ENCODE measurements at places on chromosomes 5 and 9. TPM values are rescaled to one million over a fixed set of nuclear protein-coding genes. Genes with fewer than 3 reads are reported as not detected.

Gene CORO2A
- 3.4 TPM for total RNA-seq

Gene ARL14EPL
- not detected for total RNA-seq

Gene SCGB3A2
- total RNA-seq = not detected

Gene SPATA31E1
- total RNA-seq = not detected

Gene PPP1R26
- 19.1 TPM for total RNA-seq

Gene CSF2
- total RNA-seq = not detected

Gene NEUROG1
- not detected for total RNA-seq

Gene CDX1
- not detected for total RNA-seq

Gene MSMP
- total RNA-seq = not detected

Gene CCDC180
- 5.1 TPM for total RNA-seq

Gene SLC25A2
- total RNA-seq = 0.79 TPM

Gene TMEM8B
- total RNA-seq = 7.0 TPM

Gene TEX48
- not detected for total RNA-seq

Gene SMIM3
- total RNA-seq = 21.7 TPM

Gene ANKDD1B
- total RNA-seq = 0.68 TPM

Gene RASEF
- 6.9 TPM for total RNA-seq

Gene IFNK
- not detected for total RNA-seq

Gene RAPGEF1
- total RNA-seq = 55.4 TPM

Gene MARCOL
- total RNA-seq = not detected

GRCh38 chr9:17130291-17130690 lies 4.5 kb upstream of the CNTLN start:
- H3K4me1 ChIP-seq = peaks cover 6% of the 10 kb centered on the region
- peaks cover 4% of the 10 kb centered on the region for H3K36me3 ChIP-seq
- H3K27me3 ChIP-seq = no peaks in the 10 kb centered on the region
- no peak for DNase-seq
- no peak overlapping the region for H3K4me3 ChIP-seq

DNA sequence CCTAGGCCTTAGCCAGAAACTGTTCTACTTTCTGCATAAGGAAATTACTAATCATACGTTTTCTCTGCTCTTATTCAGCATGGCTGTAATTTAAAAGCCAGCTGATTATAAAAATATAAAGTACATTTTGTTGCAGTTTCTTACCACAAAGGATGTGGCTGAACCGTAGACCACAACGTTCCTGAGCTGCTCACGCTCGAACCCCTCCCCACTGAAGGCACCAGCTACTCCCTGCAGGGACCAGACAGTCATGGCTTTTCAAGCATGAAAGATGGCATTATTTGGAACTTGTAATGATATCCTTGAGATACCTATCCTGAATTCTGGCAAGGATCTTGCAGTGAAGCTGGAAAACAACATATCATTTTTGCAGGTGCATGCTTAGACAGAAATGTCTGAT lies 91.8 kb upstream of the DMRT1 start:
- peaks cover 8% of the 10 kb centered on the region for H3K4me1 ChIP-seq
- no peaks in the 10 kb centered on the region for H3K27me3 ChIP-seq
- peaks cover 43% of the 10 kb centered on the region for H3K36me3 ChIP-seq
- no peak overlapping the region for H3K4me3 ChIP-seq
- DNase-seq = no peak

GRCh38 chr9:12718482-12719026 lies 25.4 kb downstream of the TYRP1 start:
- no peaks in the 10 kb centered on the region for H3K36me3 ChIP-seq
- H3K4me1 ChIP-seq = peaks cover 30% of the 10 kb centered on the region
- H3K27me3 ChIP-seq = no peaks in the 10 kb centered on the region
- no peak overlapping the region for H3K4me3 ChIP-seq
- no peak overlapping the region for H3K27ac ChIP-seq

DNA sequence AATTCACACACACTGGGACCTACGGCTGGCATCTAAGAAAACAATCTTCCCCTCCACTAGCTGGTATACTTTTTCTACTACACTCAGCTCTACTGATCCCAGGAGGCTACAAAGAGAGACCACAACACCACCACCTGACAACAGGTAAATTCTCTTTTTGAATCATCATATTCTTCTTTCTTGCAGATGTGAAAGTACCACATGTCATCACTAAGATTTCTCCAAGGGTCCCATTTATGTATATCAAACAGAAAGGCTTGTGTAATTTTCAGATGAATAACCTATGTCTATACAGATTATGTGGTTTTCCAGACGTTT lies 25.1 kb downstream of the PUM3 start:
- H3K36me3 ChIP-seq = peaks cover 73% of the 10 kb centered on the region
- DNase-seq = no peak
- no peaks in the 10 kb centered on the region for H3K27me3 ChIP-seq
- H3K4me3 ChIP-seq = no peak overlapping the region
- H3K4me1 ChIP-seq = no peaks in the 10 kb centered on the region

DNA sequence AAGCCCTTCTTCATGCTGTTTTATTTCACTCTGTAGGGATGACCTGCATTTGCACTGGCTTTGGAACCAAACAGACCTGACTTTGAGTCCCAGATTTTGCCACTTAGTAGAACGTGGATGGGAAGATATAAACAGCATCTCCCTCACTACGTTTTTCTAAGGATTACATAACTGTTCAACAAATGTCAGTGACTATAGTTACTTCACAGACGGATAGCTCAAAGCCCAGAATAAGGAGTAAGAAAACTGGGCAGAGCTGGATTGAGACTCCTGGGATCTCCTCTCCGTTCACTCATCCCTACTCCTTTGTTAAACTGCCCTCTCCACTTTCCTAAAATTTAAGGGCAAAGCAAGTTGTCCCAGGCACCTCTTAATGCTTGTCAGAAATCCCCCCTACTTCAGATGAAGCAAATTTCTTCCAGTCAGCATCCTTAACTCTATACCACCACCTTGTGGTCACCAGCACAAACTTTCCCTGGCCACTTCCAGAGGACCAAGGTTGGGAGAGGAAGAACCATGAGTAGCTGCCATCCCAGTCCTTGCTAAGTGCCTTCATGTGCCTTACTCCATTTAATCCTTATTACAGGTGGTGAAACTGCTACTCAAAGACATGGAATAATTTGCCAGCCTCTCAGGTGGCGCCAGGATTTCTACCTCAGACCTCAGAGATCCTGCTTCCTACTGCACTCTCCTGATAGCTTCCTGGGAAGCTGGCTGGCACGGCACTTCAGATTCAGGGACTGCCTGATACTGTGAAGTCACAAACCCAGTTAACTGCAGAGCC lies 38.4 kb downstream of the EGR1 start:
- H3K4me3 ChIP-seq = no peak overlapping the region
- H3K27ac ChIP-seq = no peak overlapping the region
- H3K27me3 ChIP-seq = no peaks in the 10 kb centered on the region
- peak; percentile 86 for DNase-seq
- peaks cover 58% of the 10 kb centered on the region for H3K4me1 ChIP-seq
- peaks cover 35% of the 10 kb centered on the region for H3K36me3 ChIP-seq

GRCh38 chr5:139574641-139575312 lies 13.6 kb downstream of the UBE2D2 start:
- peak; percentile 70 for DNase-seq
- H3K4me1 ChIP-seq = peaks cover 42% of the 10 kb centered on the region
- H3K36me3 ChIP-seq = peaks cover 73% of the 10 kb centered on the region
- no peaks in the 10 kb centered on the region for H3K27me3 ChIP-seq

DNA sequence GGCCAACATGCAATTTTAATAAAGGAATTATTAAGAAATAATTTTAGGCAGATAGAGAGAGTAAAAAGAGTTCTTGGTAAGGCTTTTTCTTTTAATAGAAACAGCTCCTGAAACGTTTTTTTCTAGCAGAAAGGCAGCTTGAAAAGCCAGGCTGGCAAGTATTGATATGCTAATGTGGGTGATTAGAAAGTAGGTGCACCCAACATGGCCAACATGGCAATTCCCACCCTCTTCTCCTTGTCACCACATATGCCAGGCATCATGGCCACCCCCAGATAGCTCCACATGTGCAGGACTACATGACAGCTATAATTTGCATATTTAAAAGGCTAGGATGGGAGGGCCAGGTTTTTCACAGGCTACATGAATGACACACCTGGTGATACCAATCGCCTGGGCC lies 615.2 kb downstream of the PTPRD start:
- H3K36me3 ChIP-seq = no peaks in the 10 kb centered on the region
- H3K4me1 ChIP-seq = no peaks in the 10 kb centered on the region
- H3K27ac ChIP-seq = no peak overlapping the region

DNA sequence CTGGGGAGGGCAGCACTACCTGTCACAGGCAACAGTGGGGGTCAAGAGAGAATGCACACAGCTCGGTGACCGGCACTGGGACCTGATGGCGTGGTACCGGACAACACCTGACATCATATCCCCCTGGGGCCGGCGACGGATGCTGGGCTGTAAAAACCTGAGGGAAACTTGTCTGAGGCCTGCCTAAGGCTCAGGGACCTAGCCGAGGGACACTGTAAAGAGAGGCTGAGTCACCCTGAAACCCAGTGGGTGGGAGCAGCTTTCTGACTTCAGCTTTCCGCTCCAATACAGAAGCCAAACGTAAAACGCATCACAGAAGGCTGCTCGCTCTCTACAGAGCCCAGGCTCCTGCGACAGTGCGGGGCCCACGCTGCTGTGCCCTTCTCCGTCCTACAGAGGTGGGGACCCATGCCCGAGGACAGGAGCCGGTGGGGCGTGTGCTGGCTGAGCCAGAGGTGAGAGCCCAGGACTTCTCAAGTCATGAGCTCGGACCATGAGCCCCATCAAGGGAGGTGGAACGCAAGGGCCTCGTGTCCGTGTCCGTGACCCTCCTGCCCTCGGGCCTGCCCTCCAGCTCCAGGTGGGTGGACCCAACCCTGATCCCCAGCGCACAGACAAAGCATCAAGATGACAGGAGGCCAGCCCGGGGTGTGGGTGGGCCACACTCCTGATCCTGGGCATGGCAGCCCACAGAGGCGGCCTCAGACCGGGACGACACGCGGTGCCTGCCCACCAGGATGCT lies 5.3 kb downstream of the RALGDS start:
- H3K36me3 ChIP-seq = peaks cover 8% of the 10 kb centered on the region
- no peak overlapping the region for H3K27ac ChIP-seq
- H3K4me3 ChIP-seq = no peak overlapping the region

DNA sequence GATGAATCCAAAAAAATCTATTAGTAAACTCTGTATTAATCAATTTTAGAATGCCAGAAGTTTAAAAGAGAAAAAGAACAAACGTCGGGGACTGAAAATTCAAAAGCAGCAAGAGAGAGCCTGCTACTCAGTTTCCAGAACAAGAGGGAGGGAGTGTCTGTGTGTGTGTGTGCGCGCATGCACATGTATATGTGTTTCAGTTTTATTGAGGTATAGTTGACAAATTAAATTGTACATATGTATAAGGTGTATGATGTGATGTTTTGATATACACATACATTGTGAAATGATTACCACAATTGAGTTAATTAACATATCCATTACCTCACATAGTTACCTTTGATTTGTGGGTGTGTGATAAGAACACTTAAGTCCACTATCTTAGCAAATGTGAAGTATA lies 27.6 kb upstream of the GRAMD2B start:
- H3K27me3 ChIP-seq = no peaks in the 10 kb centered on the region
- no peak overlapping the region for H3K4me3 ChIP-seq
- H3K27ac ChIP-seq = no peak overlapping the region
- peaks cover 4% of the 10 kb centered on the region for H3K4me1 ChIP-seq

GRCh38 chr5:140632366-140633020 lies 482 bp downstream of the CD14 start:
- peaks cover 30% of the 10 kb centered on the region for H3K4me1 ChIP-seq
- no peaks in the 10 kb centered on the region for H3K27me3 ChIP-seq
- no peak overlapping the region for H3K27ac ChIP-seq
- H3K36me3 ChIP-seq = peaks cover 8% of the 10 kb centered on the region
- H3K4me3 ChIP-seq = peak overlapping the region; percentile 68
- peak; percentile 85 for DNase-seq

DNA sequence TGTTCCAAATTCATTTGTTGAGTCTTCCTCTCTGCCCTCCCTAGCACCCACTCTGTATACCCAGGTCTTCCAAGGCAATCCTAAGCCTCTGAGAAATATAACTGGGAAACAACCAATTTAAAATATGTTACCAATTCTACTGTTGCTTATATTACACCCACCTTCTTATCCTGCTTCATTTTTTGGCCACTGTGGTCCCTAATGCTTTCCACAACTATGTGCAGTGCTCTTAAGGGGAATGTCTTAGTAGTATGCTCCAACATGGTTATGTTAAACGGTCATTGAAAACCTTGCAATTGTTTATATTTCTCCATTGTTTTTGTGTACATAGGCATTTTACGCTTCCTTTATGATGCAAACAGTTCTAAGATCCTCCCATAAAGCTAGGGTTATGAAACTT lies 273.1 kb upstream of the HAPLN1 start:
- no peaks in the 10 kb centered on the region for H3K36me3 ChIP-seq
- H3K4me3 ChIP-seq = no peak overlapping the region
- DNase-seq = no peak
- no peaks in the 10 kb centered on the region for H3K4me1 ChIP-seq
- no peak overlapping the region for H3K27ac ChIP-seq

GRCh38 chr5:181170237-181170825 lies 22.9 kb downstream of the OR2V2 start:
- peak overlapping the region; percentile 53 for H3K4me3 ChIP-seq
- H3K27ac ChIP-seq = no peak overlapping the region
- DNase-seq = peak; percentile 52
- peaks cover 44% of the 10 kb centered on the region for H3K4me1 ChIP-seq
- H3K27me3 ChIP-seq = no peaks in the 10 kb centered on the region

- no peaks in the 10 kb centered on the region for H3K27me3 ChIP-seq
- H3K4me1 ChIP-seq = peaks cover 7% of the 10 kb centered on the region
- no peak overlapping the region for H3K4me3 ChIP-seq
- H3K36me3 ChIP-seq = no peaks in the 10 kb centered on the region
- DNase-seq = no peak
- H3K27ac ChIP-seq = no peak overlapping the region
These were observed 3.1 kb downstream of the ANGPTL2 start for GRCh38 chr9:127119320-127119709.

GRCh38 chr5:121285801-121286521 lies 565.7 kb upstream of the FTMT start:
- no peak overlapping the region for H3K27ac ChIP-seq
- no peaks in the 10 kb centered on the region for H3K27me3 ChIP-seq
- H3K4me1 ChIP-seq = no peaks in the 10 kb centered on the region
- H3K4me3 ChIP-seq = no peak overlapping the region

DNA sequence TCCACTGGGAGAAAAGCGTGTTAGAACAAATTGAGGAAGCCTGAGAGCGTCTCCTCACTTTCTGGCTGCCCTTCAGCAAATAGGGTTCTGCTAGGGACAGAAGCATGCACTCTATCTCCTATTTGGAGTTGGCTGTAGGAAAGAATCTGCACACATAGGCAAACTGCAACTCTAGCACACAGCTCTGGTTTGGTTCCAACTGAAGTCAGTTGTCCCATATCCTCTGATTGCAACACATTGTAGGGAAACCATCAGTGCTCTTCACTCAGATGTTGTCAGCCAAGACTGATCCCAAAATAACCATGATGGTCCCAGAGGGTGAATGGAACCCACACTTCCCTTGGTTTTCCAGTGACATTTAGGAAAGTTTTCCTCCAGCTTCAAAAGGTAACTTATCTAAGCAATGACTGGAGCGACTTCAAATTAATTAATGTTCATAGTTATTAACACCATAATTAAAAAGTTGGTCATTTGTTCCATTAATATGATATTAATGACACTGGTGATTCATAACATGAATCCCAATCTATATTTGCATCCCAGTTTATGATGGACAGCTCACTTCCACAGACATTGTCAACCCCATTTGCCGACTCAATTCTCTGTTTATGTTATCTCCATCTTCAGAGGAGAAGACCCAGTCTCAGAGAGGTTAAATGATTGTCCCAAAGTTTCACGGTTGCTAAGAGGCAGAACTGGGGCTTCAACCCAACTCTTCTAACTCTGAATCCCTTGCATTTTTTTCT lies 136.7 kb upstream of the ZNF462 start:
- DNase-seq = no peak
- no peak overlapping the region for H3K4me3 ChIP-seq
- H3K4me1 ChIP-seq = no peaks in the 10 kb centered on the region
- H3K36me3 ChIP-seq = no peaks in the 10 kb centered on the region
- no peaks in the 10 kb centered on the region for H3K27me3 ChIP-seq
